ENCODE measurements at places on chromosomes 12 and 14. TPM values are rescaled to one million over a fixed set of nuclear protein-coding genes. Genes with fewer than 3 reads are reported as not detected.

Gene CEP290
- total RNA-seq, result 24.9 TPM

Gene IAPP
- not detected for total RNA-seq

Gene OR6C68
- not detected for total RNA-seq

Gene SLC5A8
- not detected for total RNA-seq

Gene MMP14
- 649 TPM for total RNA-seq

Gene PRKD1
- 11.7 TPM for total RNA-seq

Gene LRP10
- total RNA-seq, result 87.8 TPM

Gene TMEM119
- total RNA-seq, result 611 TPM

Gene RFLNA
- total RNA-seq, result not detected

Gene TAS2R46
- total RNA-seq, result 6.3 TPM

Gene TCL1B
- total RNA-seq, result not detected

Gene CRIP2
- total RNA-seq, result 67.5 TPM

Gene NELL2
- not detected for total RNA-seq

Gene MOK
- 7.3 TPM for total RNA-seq

Data from smooth muscle cell of trachea (primary cell).